ENCODE measurements at places on chromosomes 3 and 15.

GRCh38 chr3:156579427-156579851 is 24.5 kb upstream of the SSR3 start:
- no peak for DNase-seq

- no peak for DNase-seq
Measured at GRCh38 chr15:98554272-98555172, 93.8 kb upstream of the IGF1R start.

- peak; percentile 60 for DNase-seq
Measured at GRCh38 chr3:195859061-195859845, 47.5 kb upstream of the MUC4 start.

DNA sequence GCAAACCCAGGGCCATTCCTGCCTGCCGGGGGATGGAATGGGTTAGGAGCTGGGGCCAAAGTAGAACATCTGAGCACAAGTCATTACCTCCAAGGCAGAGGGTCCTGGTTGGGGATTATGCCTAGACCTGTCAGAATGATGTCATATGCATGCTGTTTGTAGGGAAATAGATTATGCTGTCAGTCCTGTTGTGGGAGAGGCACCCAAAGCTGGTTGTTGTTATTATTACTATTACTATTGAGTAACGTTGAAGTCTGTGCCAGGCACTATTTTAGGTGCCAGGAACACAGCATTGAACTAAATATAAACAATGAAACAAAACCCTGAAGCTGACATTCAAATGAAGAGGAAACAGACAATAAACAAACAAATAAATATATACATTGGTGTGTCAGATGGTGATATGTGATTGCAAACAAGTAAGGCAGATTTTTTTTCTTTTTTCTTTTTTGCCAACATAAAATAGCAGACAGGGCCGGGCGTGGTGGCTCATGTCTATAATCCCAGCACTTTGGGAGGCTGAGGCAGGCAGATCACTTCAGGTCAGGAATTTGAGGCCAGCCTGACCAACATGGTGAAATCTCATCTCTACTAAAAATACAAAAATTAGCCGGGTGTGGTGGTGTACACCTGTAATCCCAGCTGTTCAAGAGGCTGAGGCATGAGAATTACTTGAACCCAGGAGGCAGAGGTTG is 2.0 kb downstream of the P4HTM start:
- DNase-seq, result no peak

- DNase-seq, result no peak
Measured at GRCh38 chr3:119500901-119501300, 2.6 kb downstream of the TIMMDC1 start.

DNA sequence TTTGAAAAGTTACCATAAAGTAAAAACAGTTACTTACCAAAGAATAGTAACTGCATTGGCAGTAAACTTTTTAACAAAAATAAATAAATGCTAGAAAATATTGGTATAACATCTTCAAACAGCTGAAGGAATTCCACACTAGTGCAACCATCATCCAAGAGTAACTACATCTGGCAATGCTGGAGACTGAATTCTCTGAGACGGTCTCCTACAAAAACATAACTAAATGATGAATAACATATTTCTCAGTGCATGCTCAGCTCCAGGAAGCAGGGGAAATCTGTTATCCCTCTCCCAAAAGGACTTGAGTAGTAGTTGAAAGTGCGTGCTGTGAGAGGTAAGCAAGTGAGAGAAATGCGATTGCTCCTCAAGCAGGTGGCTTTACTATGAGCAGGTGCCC is 526.8 kb upstream of the CCDC54 start:
- DNase-seq, result no peak

Measured in NCI-H146 (cell line).